ENCODE measurements at places on chromosomes 6 and 20.
A peak's percentile ranks its signal among the peaks of the same experiment; 100 is the strongest.

DNA sequence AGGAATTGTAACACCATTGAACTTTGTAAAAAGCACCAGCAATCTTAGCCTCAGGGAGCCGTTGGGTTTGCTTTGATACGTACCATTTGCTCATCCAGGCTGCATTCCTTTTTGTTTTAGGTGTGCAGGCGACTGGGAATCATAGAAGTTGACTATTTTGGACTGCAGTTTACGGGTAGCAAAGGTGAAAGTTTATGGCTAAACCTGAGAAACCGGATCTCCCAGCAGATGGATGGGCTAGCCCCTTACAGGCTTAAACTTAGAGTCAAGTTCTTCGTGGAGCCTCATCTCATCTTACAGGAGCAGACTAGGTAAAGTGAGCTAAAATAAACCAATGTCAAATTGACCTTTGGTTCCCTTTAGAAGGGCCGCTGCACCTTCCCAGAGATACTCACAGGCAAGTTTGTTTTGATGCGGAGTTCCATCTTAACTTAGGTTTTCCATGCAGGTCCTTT is 1.6 kb downstream of the MYLIP start:
- no peak for DNase-seq

- no peak for DNase-seq
These were observed 33.6 kb upstream of the SPDEF start for GRCh38 chr6:34589691-34590090.

GRCh38 chr6:30399390-30400058 is 54.6 kb downstream of the RPP21 start:
- no peak for DNase-seq

- DNase-seq = peak; percentile 14
These were observed 53.5 kb downstream of the GOPC start for GRCh38 chr6:117548797-117549301.

GRCh38 chr20:62276439-62276838 is 26.4 kb upstream of the ADRM1 start:
- DNase-seq = no peak

- no peak for DNase-seq
These were observed 54.0 kb downstream of the IL20RA start for GRCh38 chr6:136990754-136991153.

DNA sequence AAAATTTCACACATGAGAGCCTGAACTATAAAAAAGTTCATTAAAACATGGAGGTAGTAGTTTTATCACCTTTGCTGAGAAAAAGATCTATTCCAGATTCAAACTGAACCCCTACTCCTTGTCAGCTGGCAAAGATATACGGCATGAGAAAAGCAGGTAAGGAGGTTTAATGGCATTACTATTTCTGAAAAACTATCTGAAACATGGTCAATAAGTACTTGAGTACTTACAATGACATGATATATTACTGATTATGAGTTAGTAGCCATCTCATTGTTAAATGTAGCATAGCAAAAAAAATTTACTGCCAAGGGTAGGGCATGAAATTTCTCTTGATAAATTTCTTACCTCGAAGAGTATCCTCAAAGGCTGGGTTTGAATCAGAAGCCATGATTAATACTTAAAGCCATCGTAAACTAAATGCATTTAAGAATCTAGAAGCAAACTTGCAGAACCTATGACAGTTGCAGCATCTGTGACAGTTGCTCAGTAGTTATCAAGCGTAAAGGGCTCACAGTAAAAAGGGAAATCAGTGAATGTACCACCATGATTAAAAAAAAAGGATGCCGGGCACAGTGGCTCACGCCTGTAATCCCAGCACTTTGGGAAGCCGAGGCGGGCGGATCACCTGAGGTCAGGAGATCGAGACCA is 8.7 kb downstream of the SLC17A5 start:
- no peak for DNase-seq
